ENCODE measurements at places on chromosomes 7 and 10. TPM values are rescaled to one million over a fixed set of nuclear protein-coding genes. Genes with fewer than 3 reads are reported as not detected.
A peak's percentile ranks its signal among the peaks of the same experiment; 100 is the strongest.

GRCh38 chr7:123241809-123242208 lies 42.0 kb upstream of the SLC13A1 start:
- DNase-seq: no peak

DNA sequence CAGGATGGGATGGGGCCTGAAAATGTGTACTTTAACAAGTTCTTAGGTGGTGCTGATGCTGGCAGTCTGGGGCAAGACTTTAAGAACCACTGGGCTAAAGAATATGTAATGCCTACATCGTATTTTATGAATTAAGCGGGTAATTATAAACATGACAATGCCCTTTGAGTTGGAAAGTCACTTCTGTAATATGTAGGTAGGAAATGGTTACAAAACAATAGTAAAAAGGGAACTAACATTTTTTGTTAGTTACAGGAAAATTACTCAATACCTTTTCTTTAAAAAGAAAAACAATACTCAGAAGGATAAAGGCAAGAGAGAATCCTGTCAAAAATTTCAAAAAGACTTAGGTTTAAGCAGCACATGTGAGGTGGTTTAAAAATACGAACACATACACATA lies 48.3 kb upstream of the STEAP4 start:
- DNase-seq: no peak

DNA sequence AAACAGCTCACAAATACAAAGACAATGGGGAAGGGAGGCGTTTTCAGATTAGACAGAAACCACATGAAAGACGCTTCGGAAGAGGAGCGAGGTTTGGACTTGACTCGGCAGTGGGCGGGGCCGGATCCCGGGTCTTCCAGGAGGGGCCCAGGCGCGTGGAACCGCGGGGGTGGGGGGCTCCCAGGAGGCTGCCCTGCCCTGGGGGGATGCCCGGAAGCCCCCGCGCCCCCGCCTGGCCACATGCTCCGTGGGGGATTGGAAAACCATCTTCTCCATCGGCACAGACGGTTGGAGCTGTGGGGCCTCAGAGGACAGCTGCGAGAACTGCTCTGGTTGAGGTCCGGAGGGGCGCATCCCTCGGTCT lies 186.0 kb upstream of the SHH start:
- no peak for DNase-seq

GRCh38 chr7:50369143-50370026 lies 64.9 kb downstream of the IKZF1 start:
- peak; percentile 5 for DNase-seq

DNA sequence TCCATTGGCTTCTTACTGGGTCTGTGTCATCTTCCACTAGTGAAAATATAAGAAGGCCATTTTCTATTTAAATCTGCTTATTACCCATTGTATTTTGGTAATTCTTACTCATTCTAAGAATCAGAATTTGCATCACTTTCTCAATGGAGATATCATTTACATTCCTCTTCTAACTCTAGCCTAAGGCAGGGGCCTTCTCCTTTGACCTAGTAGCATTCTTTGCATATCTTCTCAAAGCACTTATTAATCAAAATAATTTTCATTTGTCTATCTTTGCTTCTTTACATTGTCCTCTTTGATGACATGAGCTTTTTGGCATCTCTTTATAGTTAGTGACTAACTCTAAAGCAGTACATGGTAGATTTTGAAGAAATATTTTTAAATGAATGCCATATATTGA lies 400.9 kb upstream of the SEMA3D start:
- peak; percentile 7 for DNase-seq

DNA sequence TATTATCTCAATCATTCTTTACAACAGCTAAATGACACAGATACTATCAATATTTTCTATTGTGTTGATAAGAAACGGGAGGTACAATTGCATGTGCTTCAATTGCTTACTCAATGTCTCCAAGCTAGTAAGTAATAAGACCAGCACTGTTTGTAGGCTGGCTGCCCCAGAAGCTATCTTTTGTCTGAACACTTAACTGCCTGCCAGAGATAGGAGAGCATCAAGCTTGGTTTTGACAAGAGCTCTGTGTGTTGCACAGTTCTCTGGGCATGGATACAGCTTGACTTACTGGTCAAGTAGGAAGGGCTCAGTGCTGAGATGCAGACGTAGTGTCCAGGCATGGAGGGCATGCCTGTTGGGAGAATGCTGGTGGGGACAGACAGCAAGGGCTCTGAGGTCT lies 26.3 kb upstream of the CAPZA2 start:
- DNase-seq: no peak

DNA sequence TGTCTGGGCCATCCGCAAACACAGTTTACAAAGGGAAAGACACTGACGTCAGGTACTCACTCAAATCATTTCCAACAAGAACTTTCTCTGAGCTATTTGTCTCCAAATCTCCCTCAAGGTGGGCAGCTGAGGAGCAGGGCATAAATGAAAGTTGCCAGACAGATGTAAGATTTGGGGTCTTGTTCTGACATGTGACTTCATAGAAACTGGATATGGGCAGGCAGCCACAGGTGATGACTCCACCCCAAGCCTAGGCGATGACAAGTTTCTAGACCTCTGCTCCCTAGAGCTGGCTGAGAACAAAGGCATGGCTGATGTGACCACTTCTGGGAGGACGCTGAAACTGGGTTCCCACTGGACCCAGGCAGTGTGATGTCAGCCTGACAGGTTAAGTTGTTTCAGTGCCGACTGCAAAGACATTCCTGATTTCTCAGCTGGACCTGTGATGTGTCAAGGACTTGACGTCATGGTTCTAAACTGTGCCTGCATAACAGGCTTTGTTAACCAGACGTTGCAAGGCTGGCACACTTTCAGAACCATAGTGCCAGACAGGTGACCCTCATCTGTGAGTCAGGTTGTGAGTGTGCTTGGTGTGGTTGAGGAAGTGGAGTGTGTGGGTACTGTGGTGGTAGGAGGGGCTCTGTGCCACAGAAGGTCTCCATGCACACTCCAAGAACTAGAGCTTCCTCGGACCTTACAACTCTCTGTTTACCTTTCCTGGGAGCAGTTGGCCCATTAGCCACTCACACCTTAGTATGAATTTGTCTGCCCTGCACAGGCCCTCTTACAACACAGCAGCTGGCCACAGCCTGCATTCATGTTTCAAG lies 39.9 kb upstream of the EBF3 start:
- peak; percentile 12 for DNase-seq

- DNase-seq: no peak
Measured at GRCh38 chr10:14010769-14011574, 319.8 kb downstream of the FRMD4A start.

DNA sequence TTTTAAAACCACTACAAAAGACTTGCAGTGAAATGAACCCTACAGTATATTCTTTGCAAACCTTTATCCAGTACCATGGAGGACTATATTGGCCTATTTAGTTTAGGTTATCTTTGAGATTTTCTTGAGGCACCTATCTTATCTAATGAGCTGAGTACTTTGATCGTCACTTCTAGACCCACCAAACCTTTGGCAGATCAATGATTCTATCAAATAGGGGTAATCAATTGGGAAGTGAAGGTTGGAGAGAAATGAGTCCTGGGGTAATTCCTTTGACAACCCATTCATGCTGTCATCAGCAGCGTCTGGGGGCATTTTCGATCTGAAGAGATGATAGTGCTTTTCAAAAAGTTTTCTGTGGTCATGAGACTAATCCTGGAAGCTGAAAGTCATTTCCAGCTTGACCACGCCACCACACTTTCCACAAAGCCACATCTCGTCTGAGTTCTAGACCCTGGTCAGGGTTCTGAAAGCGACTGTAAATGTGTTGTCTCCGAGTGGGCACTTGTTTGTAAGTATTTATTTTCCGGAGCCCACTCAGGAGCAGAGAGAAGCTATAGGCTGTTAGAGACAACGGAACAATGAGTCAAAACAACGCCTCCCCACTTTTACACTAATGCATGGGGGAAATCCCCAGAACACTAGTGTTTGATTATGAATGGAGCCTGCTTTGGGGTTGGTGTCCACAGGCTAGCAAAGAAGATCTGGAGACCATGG lies 4.8 kb downstream of the EGR2 start:
- no peak for DNase-seq

DNA sequence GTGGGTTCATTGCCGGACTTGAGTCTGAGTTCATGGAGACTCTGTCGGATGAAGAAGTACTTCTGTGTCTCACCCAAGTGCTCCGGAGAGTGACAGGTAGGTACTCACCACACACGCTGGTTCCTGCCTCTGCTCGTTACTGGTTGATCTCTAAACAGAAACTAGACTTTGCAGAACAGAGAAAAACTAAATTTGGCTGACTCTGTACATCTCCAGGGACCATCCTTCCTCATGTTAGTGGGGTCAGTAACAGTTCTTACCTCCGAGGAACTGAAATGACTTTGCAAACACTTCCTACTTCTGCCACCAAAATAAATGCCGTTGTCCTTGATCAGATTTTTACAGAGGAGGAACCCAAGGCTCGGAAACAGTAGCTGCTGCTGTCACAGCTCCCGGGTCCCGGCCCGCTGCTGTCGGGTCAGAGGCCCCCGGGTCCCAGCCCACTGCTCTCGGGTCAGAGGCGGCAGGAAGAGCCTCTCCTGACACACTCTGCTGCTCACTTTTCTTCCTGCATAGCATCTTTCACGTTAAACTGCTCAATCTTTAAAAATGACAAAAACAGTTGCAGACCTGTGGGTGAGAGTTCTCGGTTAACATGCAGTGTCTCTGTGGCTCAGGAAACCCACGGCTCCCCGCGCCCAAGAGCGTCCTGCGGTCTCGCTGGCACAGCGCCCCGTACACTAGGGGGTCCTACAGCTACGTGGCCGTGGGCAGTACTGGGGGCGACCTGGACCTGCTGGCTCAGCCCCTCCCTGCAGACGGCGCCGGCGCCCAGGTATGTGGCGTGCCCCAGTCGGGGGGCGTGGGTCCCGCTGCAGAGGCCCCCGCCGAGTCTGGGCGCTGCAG lies 4.8 kb upstream of the MTG1 start:
- no peak for DNase-seq

DNA sequence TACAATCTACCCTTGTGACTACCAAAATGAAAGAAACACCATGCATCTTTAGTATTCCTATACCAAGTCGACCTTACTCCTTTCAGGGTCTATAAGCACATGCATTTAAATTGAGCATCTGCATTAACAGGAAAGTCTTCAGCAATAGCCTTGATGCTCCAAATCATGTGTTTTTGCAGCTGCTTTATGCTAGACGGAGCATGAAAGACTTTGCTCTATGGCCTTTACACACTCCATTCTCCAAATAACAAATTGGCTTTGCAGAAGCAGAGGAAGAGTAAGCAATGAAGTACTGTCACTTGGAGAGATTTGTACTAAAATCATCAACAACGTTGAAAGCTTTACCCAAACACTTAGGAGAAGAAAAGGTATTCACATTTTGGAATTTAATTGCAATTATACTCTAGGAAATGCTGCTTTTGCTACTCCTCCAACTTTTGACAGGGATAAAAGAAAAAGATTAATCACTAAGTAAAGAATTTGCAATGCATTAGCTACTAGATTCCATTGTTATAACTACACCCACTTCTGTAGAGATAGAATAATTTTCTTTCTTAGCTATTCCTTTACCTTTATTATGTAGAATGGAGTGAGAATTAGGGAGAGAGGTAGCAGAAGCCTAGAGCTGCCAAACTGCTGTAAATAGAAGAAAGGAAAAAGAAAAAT lies 131.8 kb downstream of the SEMA3E start:
- DNase-seq: no peak

- DNase-seq: peak; percentile 22
Measured at GRCh38 chr10:5810225-5810624, 3.0 kb downstream of the GDI2 start.

DNA sequence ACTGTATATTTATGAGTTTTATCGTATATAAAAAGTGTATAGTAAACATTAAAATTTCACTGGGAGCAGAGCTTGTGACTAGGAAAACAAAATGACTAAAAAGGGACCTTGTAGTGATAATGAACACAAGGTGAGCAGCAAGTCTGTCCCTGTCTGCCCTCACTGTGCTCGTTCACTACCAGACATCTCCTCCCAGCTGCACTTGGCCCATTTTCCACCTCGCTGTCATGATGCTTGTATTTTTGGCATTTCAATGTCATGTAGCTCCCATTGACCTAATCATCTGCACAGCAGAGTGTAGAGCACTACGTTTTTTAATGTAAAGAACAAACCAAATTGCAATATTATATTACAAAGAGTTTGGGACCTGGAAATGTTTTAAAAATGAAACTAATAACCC lies 207.2 kb downstream of the ZEB1 start:
- no peak for DNase-seq

GRCh38 chr10:131531265-131532190 lies 220.0 kb upstream of the TCERG1L start:
- DNase-seq: no peak

DNA sequence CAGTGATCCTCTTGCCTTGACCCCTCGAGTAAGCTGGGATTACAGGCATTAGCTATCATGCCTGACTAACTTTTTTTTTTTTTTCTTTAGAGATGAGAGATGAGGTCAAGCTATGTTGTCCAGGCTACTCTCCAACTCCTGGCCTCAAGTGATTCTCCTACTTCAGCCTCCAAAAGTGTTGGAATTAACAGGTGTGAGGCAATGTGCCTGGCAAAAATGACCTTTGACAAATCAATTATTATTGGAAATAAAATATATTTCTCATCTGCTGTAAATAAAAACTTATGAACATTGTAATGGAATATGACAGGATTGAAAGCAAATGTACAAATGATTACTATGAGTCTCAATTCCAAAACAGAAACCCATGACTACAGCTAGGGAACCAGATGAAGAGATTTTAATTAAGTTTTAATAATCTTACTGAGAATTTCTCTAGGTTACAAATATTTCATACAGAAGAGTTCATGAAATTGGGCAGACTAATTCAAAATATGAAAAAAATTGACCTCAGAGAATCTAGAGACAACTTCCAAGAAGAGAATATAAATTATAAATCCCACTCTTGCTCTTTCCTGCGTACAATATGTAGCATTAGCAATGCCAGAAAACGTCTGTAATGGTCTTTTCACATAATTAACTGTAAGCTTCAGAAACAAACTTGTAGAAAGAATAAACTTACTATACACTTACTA lies 414.7 kb downstream of the DGKB start:
- DNase-seq: no peak

Gene LRMDA
- polyA plus RNA-seq: 2.6 TPM

Gene PRRT4
- polyA plus RNA-seq: not detected

Gene AGR2
- polyA plus RNA-seq: not detected

Gene LIPK
- polyA plus RNA-seq: not detected

Gene TRIM74
- not detected for polyA plus RNA-seq

Gene TRIM50
- polyA plus RNA-seq: not detected
